ENCODE measurements at places on chromosomes 11 and 22. TPM values are rescaled to one million over a fixed set of nuclear protein-coding genes. Genes with fewer than 3 reads are reported as not detected.
A peak's percentile ranks its signal among the peaks of the same experiment; 100 is the strongest.

- H3K4me3 ChIP-seq, result no peak overlapping the region
- no peak for DNase-seq
- peaks cover 88% of the 10 kb centered on the region for H3K27me3 ChIP-seq
- peaks cover 14% of the 10 kb centered on the region for H3K4me1 ChIP-seq
Measured at GRCh38 chr11:44208976-44209603, 100.8 kb downstream of the ALX4 start.

- H3K36me3 ChIP-seq, result no peaks in the 10 kb centered on the region
- no peaks in the 10 kb centered on the region for H3K27me3 ChIP-seq
- DNase-seq, result no peak
- H3K4me3 ChIP-seq, result no peak overlapping the region
Measured at GRCh38 chr11:29211202-29211601, 805.6 kb downstream of the KCNA4 start.

DNA sequence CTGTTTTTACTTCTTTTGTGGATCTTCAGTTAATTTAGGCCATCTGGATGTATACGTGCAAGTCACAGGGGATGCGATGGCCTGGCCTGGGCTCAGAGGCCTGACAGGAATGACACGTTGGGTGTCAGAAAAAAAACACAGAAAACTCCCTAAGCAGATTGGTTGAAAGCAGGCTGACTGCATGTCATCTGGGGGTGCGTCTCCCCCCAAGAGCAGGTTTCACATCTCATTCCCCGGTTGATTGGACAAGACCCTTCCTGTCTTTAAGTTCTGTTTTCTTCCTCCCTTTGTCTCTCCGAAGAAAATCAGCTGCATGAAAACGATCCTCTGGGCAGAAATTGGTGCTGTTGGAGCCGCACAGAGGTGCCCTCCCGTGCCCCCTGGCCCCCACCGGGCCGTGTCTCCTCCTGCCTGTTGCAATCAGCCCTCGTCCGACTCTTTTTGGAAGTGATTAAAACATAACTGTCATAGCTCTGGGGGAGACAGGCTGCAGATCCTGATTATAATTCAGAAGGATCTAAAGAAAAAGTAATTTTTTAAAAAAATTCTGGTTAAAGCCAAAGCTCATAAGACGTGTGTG is 71.8 kb upstream of the PARVG start:
- H3K27ac ChIP-seq, result peak overlapping the region; percentile 27
- no peaks in the 10 kb centered on the region for H3K27me3 ChIP-seq
- peaks cover 7% of the 10 kb centered on the region for H3K36me3 ChIP-seq
- DNase-seq, result no peak

DNA sequence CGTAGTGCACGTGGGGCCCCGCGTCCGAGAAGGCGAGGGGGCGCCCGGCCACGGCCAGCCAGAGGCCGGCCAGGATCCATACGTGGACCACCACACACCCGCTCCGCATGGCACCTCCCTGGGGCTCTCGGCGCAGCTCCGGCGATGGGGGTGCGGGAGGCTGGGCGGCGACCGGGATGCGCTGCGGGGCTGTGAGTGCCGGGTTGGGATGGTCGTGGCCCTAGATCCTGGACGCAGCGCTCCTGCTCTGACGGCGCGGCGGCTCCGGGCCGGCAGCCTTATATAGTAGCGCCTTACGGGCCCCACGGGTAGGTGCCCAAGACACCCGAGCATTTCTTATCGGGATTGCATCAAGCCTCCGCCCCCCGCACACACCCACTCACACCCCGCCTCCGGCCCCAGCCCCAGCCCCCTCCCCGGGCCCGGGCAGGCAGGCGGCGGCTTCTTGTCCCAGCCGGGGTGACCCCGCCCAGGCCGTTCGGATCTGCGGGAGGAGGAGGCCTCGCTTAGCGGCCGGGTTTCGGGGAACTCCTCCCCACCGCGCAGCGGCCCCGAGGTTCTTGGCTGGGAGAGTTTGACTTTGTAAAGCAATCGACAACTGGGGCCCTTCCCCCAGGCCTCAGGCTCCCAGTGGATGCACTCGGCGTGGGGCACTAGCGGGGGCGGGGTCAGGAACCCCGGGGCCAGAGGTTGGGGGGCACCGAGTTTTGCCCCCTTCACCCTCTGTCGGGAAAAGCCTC is at the start of gene FGF19:
Gene FGF19 (minus strand): TSS at position 255 of the 740 bp plus-strand sequence. CDS start 146 bp downstream, at position 109.
- H3K4me3 ChIP-seq, result peak within 1 kb of the TSS; percentile 75
- H3K36me3 ChIP-seq, result no peaks in the 10 kb centered on the region
- H3K27me3 ChIP-seq, result peaks cover 85% of the 10 kb centered on the region
- DNase-seq, result no peak
- peaks cover 25% of the 10 kb centered on the region for H3K4me1 ChIP-seq

DNA sequence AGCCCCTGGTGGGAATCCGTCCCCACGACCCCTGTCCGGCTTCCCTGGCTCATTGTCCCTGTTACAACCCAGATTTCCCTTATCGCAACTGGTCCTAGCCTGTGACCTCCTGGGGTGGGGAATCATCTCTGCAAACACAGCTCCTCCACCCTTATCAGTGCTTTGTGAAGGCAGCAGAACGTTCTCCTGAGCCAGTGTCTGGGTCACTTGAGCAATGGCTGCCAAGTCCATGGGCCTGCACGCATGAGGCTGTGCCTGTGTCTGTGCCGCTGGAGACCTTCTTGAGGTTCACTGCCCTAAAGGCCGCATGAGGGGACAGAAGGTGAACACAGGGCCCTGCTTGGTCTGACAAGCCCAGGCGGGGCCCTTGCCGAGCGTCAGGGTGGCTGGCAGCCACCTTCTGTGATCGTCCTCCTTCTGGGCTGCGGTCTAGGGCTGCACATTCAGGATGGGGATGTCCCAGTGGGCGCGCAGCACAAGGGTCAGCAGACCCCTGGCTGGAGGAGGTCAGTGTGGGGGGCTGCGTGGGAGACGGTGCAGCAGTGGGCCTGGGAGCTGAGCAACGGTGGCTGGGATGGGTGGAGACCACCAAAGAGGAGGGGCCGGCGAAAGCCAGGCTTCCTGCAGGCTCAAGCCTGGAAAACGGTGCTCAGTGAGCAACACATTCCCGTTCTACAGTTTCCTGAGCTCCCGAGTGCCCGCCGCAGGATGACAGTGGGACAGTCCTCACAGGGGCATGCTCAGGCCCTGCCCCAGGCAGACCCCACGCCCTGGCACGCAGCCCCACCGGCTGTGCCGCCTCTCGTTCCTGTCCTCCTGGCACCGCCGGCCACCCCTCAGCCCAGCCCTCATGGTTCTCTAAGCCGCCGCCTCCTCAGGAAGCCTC is 74.1 kb downstream of the CDKN1C start:
- no peak overlapping the region for H3K27ac ChIP-seq
- peaks cover 34% of the 10 kb centered on the region for H3K4me1 ChIP-seq
- no peak for DNase-seq
- H3K27me3 ChIP-seq, result no peaks in the 10 kb centered on the region

- no peak overlapping the region for H3K27ac ChIP-seq
- no peaks in the 10 kb centered on the region for H3K4me1 ChIP-seq
- no peak overlapping the region for H3K4me3 ChIP-seq
- H3K36me3 ChIP-seq, result no peaks in the 10 kb centered on the region
- DNase-seq, result no peak
Measured at GRCh38 chr11:2526808-2527381, 82.1 kb downstream of the KCNQ1 start.

DNA sequence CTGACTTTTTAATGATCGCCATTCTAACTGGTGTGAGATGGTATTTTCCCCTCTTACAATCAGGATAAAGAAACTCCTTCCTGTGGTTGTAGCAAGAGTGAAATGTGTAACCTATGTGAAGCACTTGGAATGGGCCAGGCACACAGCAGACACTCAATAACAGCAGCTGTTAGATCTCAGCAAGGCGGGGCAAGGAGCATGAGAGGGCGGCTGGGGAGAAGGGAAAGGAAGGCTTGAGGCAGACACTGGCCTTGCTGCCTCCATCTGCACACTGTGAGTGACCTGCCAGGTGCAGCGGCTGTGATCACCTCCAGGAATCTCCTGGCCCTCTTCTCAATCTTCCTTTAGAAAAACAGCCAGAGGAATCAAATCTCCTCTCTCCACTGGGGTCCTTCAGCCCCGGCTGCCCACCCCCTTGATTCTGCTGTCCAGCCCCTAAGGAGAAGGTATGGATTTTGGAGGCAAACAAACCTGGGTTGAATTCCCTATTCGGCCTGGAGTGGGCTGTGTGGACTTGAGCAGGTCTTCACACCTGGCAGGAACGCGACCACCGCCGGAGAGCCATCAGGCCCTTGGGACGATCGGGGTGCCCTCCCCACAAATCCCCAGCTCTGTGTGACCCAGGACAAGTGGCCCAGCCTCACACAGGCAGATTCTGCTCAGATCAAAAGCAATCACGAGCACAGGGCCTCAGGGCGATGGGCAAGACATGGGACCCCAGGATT is 49.0 kb downstream of the RPUSD4 start:
- H3K27me3 ChIP-seq, result peaks cover 65% of the 10 kb centered on the region
- H3K4me3 ChIP-seq, result no peak overlapping the region
- peaks cover 27% of the 10 kb centered on the region for H3K4me1 ChIP-seq
- H3K36me3 ChIP-seq, result no peaks in the 10 kb centered on the region
- no peak overlapping the region for H3K27ac ChIP-seq

DNA sequence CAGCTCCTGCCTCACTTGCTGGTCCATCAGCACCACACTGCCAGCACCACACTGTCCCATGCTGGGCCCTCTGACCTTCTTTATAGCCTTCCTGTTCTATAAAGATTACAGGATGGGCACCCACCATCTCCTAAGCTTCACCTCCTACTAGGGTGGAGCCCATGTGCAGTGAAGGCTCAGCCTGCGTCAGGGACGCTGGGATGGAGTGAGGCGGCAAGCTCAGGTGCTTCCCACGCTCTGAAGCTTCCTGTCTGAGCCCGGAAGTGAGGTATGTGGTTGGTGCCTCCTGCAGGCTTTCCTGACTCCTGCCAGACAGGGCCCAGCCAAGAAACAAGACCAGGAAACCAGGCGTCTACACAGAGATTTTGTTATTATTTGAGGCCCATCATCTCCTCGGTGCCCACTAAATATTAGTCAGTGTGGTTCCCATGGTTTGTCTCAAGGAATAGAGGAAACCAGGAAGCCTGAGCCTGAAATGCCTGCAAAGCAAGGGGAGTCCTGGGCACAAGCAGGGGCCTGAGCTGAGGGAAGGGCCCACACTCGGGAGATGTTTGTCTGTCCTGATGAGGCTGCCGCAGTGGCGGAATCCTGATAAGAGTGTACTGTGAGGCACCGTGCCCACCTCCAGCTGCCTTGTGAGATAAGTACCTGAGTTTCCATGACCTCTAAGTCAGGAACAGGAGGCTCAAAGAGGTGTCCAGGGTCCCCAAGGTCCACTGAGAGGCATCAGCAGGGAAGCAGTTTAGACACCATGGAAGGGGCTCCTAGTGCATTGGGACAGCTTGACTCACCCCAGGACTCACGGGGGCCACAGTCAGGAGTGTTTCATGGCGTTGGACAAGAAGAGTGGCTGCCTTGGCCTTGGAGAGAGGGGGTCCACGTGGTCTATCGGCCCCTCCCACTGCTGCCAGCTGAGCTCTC is 22.0 kb downstream of the RSPH14 start:
- H3K36me3 ChIP-seq, result no peaks in the 10 kb centered on the region
- no peak overlapping the region for H3K4me3 ChIP-seq
- H3K27me3 ChIP-seq, result no peaks in the 10 kb centered on the region
- peak overlapping the region; percentile 82 for H3K27ac ChIP-seq

DNA sequence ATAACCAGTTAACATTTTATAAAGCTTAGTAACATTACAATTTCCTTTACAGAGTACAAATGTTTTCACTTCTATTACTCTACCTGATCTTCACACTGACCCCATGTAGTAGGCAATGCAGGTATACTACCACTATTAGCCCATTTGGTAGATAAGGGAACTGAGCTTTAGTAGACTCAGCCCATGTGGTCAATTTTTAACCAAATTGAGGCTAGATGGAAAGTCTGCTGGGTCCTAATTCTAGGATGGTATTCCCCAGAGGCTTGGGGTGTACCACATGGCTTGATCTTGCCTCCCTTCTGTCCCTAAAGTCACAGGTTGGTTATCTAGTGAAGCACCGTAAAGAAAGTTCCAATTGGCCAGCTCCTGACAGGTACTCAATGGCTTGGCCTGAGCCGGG is 48.2 kb downstream of the NRXN2 start:
- H3K36me3 ChIP-seq, result no peaks in the 10 kb centered on the region
- no peak overlapping the region for H3K27ac ChIP-seq
- no peak for DNase-seq
- no peak overlapping the region for H3K4me3 ChIP-seq

GRCh38 chr22:24513378-24514240 is 18.5 kb downstream of the UPB1 start:
- H3K36me3 ChIP-seq, result no peaks in the 10 kb centered on the region
- DNase-seq, result no peak
- no peak overlapping the region for H3K27ac ChIP-seq
- peaks cover 16% of the 10 kb centered on the region for H3K4me1 ChIP-seq
- H3K4me3 ChIP-seq, result no peak overlapping the region
- peaks cover 5% of the 10 kb centered on the region for H3K27me3 ChIP-seq

DNA sequence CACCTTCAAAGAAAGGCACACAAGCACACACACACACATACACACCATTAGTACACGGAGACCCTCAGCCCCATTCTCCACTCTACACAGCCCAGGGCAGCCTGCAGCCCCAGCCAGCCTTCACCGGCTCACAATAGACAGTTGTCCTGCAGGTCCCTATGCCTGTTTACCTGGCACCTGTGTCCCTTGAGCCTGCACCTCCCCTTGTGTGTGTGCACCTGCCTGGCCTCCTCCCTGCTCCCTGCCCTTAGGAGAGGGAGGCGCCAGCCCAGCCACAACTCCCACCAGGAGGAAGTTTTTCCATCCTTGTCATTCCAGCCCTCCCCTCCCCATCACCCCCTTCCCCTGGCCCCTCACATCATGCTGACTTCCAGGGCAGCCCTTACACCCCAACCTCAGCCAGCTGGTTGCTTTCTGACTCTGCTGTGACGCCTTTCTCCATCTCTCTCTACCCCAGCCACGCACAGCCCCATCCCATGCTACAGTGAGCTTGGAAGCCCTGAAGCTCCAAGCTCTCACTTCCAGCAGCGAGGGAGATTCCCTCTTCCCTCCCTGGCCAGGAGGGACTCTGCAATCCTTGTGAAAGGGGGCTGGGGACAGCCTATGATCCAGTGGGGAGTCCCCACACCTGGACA is 4.4 kb downstream of the AHNAK start:
- H3K4me1 ChIP-seq, result peaks cover 9% of the 10 kb centered on the region
- no peak overlapping the region for H3K27ac ChIP-seq
- H3K4me3 ChIP-seq, result no peak overlapping the region

GRCh38 chr11:130118165-130118564 is 41.4 kb upstream of the ST14 start:
- DNase-seq, result no peak
- no peak overlapping the region for H3K27ac ChIP-seq
- peaks cover 16% of the 10 kb centered on the region for H3K4me1 ChIP-seq
- H3K27me3 ChIP-seq, result no peaks in the 10 kb centered on the region
- H3K36me3 ChIP-seq, result peaks cover 16% of the 10 kb centered on the region

The C22orf23 gene
- total RNA-seq, result 0.79 TPM

The KIF18A gene
- 27.6 TPM for total RNA-seq

The UPB1 gene
- not detected for total RNA-seq

The RTN4RL2 gene
- total RNA-seq, result 3.4 TPM

The BDNF gene
- 0.07 TPM for total RNA-seq

The UPK3A gene
- total RNA-seq, result not detected

The CRYBB3 gene
- total RNA-seq, result not detected
